ENCODE measurements at places on chromosomes 7 and 10. TPM values are rescaled to one million over a fixed set of nuclear protein-coding genes. Genes with fewer than 3 reads are reported as not detected.

UNCX gene
- total RNA-seq = not detected

UPK3BL1 gene
- 16.8 TPM for total RNA-seq

SPDYE2B gene
- total RNA-seq = not detected

SEMA4G gene
- 8.4 TPM for total RNA-seq

LAMB1 gene
- total RNA-seq = 138 TPM

OPN1SW gene
- not detected for total RNA-seq

FLNC gene
- 5.3 TPM for total RNA-seq

OR6B1 gene
- not detected for total RNA-seq

SPDYE5 gene
- not detected for total RNA-seq

OR2A12 gene
- total RNA-seq = not detected

WIPF3 gene
- total RNA-seq = 0.55 TPM

MRLN gene
- total RNA-seq = not detected

LEP gene
- total RNA-seq = not detected

MYL7 gene
- total RNA-seq = not detected

GPR15LG gene
- not detected for total RNA-seq

SDK1 gene
- total RNA-seq = 0.37 TPM

VENTX gene
- total RNA-seq = not detected

ZNF804B gene
- not detected for total RNA-seq

SAMD8 gene
- 14.8 TPM for total RNA-seq

PDK4 gene
- total RNA-seq = 25.7 TPM

PRTFDC1 gene
- 17.7 TPM for total RNA-seq

NAT16 gene
- total RNA-seq = 0.12 TPM

SHOC2 gene
- 13.5 TPM for total RNA-seq

SSC4D gene
- 1.4 TPM for total RNA-seq

ABCB8 gene
- 46.1 TPM for total RNA-seq

TMEM236 gene
- total RNA-seq = 0.06 TPM

ARMH3 gene
- 11.3 TPM for total RNA-seq

DDC gene
- total RNA-seq = 1.2 TPM

SPAG6 gene
- total RNA-seq = not detected

FAM221A gene
- total RNA-seq = 0.55 TPM

ELOVL3 gene
- 0.38 TPM for total RNA-seq

SEMA3A gene
- total RNA-seq = 3.9 TPM

GPR85 gene
- not detected for total RNA-seq

BHLHA15 gene
- 0.50 TPM for total RNA-seq

ACTL6B gene
- not detected for total RNA-seq

MALRD1 gene
- not detected for total RNA-seq

SNX10 gene
- total RNA-seq = 5.0 TPM

RAB18 gene
- total RNA-seq = 87.8 TPM

CYP3A7 gene
- not detected for total RNA-seq

INPP5A gene
- 12.8 TPM for total RNA-seq

HOXA7 gene
- total RNA-seq = 5.2 TPM

SPOCK2 gene
- total RNA-seq = 0.51 TPM

GRID2IP gene
- not detected for total RNA-seq

NPY4R gene
- total RNA-seq = 41.9 TPM

PDCD4 gene
- total RNA-seq = 31.0 TPM

AKR1C1 gene
- 601 TPM for total RNA-seq

MAGI2 gene
- 0.48 TPM for total RNA-seq

HOGA1 gene
- 2.6 TPM for total RNA-seq

PGAM2 gene
- not detected for total RNA-seq

SLC13A4 gene
- total RNA-seq = not detected

AGR3 gene
- not detected for total RNA-seq

PTPRE gene
- 5.7 TPM for total RNA-seq

Data from A549 treated with Hydrocortisone at 1 μM for 4 hours (cell line).